Stimulated activated CD4-positive, alpha-beta T cell treated with anti-CD3 and anti-CD28 coated beads, Interleukin-1b, Interleukin-23, amount 100 ng/mL, for 4 hours (primary cell): ENCODE measurements at places on chromosomes 11 and 22.

DNA sequence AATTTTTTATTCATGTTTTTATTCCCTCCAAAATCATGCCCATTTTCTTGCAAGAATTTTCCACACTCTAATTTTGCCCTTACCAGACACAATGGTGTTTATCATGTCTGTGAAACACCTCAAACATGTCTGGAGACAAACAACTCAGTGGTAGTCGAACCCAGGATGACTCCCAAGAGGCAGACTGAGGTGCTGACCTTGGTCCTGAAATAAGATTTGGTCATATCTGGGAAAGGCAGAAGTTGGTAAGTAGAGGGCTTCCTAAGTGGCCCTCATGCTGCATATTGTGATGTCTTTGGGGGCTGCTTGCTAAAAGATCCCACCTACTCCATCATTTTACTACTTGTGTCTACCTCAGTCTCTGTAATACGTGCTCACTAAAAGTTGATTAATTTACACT is 369.4 kb upstream of the ISX start:
- no peak for DNase-seq

- no peak for DNase-seq
These were observed 6.2 kb downstream of the GP1BB start for GRCh38 chr22:19729507-19729906.

DNA sequence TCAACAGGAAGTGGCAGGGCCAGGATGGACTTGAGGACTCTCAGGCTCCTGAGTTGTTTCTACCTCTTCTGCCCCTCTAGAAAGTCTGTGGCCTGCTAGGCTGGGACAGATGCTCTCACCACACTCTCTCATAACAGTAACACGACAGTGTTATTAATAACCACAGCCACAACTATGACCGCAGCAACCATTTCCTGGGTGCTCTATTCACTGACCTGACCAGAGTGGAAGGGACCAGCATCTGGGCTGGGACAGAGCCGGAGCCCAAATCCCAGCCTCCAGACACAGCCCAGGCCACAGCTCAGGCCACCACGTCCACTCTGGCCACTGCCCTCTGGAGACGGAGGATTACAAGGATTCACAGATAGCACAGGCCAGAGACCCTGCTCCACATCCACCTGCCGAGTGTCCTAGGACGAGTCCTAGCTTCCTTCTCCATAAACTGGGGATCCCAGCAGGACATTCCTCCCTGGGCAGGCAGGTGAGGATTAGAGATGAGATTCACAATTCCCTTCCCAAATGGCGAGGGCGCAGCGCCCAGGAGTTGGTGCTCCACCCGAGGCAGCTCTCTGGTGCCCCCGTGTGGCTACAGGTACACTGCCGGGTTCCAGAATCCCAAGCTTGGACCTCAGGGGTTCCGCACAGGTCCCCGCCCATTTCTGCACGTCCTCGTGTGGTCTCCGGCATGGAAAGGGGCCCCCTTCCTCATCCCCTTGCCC is 7.1 kb downstream of the PNPLA5 start:
- peak; percentile 15 for DNase-seq

GRCh38 chr11:88041679-88042078 is 133.6 kb downstream of the RAB38 start:
- DNase-seq, result no peak

- no peak for DNase-seq
These were observed 13.3 kb downstream of the TTC38 start for GRCh38 chr22:46280999-46281623.

DNA sequence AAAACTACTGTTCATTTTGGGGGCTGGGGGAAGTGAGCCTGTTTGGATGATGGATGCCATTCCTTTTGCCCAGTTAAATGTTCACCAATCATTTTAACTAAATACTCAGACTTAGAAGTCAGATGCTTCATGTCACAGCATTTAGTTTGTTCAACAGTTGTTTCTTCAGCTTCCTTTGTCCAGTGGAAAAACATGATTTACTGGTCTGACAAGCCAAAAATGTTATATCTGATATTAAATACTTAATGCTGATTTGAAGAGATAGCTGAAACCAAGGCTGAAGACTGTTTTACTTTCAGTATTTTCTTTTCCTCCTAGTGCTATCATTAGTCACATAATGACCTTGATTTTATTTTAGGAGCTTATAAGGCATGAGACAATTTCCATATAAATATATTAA is 87.1 kb upstream of the BIRC3 start:
- no peak for DNase-seq

DNA sequence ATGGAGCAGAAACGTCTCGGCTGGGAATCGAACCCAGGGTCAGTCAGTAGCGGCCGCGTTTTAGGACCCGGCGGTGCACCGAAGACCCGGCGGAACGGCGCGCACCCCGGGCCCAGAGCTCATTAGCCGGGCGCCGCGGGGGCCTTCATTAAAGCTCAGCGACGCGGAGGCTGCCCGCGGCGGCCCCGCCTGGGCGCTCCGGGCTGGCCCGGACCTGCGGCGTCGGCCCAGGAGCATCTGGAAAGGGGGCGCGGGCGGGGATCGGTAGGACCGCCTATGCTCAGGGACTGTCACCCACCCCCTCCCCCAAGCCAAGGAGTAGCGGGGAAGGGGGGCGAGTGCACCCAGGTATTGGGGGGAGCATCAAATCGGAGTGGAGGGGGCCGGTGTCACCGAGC is 52.2 kb downstream of the CYTH4 start:
- no peak for DNase-seq
